ENCODE measurements at places on chromosomes 16 and 17.

DNA sequence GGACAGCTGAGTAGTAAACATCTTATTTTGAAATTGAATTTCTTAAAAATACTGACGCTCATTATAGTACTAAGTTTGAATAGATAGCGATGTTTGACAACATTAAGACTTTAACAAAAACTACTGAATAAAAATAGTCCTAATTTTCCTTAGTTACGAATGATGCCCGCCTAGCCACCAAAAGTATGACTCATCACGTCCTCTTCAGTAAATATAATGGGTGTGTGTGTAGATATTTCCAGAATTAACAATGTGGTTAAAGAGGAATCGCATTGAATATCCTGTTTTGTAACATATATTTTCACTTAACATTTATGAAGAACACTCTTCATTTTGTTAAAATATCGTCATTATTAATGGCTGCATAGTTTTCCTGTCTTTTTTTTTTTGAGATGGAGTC lies 187.6 kb downstream of the MYO1D start:
- peak; percentile 21 for DNase-seq

- DNase-seq, result no peak
Measured at GRCh38 chr16:78789561-78789960, 690.1 kb downstream of the WWOX start.

DNA sequence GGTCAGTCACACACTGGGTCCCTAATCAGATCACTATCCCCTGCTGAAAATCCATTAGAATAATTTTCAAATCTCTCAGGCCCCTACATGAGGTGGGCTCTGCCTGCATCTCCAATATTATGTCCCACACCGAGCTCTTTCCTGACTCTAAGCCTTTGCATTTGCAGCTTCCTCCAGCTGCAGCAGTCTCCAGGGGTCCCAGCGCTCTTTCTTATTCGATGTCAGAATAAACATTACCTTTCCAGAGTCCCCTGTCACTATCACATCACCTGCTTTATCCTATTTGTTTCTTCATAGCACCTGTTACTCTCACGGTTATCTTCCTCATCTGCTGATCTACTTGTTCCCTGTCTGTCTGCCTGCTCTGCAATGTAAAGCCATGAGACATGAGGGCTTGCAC lies 57.3 kb upstream of the MON1B start:
- DNase-seq, result no peak

GRCh38 chr16:86635176-86635876 lies 57.0 kb downstream of the FOXL1 start:
- DNase-seq, result no peak

DNA sequence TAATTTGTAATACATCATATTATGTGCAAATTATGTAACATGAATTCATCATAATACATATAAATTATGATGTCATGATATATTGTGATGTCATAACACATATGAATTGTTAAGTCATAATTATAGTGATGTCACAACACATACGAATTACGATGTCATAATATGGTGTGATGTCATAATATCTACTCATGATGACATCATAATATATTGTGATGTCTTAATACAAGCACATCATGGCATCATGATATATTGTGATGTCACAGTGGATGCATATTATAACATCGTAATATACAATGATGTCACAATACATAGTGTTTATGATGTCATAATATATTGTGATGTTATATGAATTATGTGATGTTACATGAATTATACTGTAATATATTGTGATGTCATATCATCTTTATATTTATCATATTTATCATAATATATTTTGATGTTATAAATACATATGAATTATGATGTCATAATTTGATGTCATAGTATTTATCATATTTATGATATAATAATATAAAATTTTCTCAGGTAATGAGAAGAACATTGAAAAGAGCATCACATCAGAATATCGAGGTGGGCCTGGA lies 1793.0 kb downstream of the TP53TG3F start:
- no peak for DNase-seq

Data from HT1080 (cell line).